ENCODE measurements at places on chromosomes 3 and 15.
A peak's percentile ranks its signal among the peaks of the same experiment; 100 is the strongest.

- no peak for DNase-seq
Observed at GRCh38 chr3:133401374-133402135, 1.7 kb downstream of the BFSP2 start.

DNA sequence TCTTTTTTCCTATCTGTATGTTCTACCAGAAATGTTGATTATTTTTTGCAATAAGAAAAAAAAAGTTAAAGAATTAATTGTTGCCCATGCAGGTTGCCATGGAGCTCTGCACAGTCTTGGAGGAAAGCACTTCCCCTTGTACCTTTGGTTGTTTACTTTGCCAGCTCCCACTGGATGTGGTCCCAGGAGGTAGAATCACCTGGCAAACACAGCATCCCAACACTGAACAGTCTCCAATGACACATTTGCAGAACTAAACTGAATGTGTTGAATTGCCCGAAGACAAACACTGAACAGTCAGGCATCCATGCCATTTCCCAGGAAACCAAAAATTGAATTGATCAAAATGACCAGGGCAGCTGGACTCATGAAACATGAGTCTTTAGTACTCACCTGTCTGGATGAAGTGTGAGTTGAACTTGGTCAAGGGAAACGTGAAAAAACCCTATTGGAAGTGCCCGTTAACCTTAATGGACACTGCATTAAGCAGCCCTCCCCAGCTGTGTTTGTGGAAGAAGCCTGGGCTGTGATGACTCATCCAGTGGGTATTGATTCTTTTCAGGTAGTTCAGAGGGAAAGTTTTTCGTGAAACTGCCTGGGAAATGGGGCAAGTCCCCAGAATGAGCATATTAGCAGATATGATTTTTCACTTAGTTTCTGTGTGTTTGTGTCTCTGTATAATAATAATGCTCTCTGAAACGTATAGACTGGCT is 284.7 kb upstream of the STT3B start:
- no peak for DNase-seq

GRCh38 chr15:30992249-30992864 is 929 bp upstream of the MTMR10 start:
- no peak for DNase-seq

- no peak for DNase-seq
Observed at GRCh38 chr3:151501171-151501922, 40.5 kb upstream of the IGSF10 start.

DNA sequence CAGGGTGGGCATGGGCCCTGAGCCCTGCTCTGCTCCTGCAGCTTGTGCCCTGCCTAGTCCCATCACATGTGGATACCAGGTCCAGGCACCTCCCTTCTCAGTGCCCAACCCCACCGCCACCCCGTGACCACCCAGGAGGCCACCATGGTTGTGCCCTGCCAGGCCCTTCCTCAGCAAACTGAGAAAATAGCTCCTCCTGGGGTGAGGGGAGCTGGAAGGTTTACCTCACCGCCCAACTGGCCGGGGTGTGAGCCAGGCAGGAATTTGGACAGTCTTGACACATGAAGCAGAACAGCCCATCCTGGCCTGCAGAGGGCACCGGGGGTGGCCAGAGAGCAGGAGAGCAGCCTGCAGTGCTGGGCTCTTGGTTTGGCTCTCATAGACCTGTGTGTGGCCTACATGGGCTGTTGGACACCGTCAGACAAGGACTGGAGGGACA is 11.4 kb upstream of the C3orf22 start:
- DNase-seq = no peak

GRCh38 chr15:101369676-101370075 is 74.6 kb upstream of the SNRPA1 start:
- DNase-seq = no peak

DNA sequence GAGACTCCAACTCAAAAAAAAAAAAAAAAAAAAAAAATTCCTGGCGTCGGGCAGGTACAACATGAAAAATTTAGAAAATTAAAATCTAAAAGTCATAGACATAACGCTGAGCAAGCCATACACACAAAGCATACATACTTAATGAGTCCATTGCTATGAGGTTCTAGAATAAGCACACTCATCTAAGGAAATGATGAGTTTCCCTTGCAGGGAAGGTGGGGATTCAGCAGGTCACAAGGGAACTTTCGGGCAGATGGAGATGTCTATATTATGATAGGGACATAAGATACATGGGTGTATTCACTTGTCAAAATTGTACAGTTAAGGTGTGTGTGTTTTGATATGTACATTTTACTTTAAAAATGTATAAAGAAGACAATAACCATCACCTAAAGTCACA is 120.2 kb upstream of the LIPC start:
- DNase-seq = no peak

DNA sequence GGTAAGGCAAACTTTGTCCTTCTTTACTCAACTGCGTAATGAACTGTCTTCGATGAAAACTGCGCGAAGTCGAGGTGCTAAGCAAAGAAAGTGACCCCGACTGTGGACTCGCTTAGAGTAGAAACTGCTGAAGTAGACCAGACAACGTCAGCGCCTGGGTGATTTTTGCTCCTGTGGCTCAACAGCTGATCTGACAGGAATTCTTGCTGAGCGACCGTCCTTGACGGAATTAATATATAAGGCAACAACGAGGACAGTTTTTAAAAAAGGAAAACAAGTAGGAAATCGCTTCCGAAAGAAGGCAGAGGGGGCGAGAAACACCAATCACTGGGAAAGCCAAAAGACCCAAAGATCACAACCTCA is 541 bp downstream of the RPS27L start:
- DNase-seq = peak; percentile 17

DNA sequence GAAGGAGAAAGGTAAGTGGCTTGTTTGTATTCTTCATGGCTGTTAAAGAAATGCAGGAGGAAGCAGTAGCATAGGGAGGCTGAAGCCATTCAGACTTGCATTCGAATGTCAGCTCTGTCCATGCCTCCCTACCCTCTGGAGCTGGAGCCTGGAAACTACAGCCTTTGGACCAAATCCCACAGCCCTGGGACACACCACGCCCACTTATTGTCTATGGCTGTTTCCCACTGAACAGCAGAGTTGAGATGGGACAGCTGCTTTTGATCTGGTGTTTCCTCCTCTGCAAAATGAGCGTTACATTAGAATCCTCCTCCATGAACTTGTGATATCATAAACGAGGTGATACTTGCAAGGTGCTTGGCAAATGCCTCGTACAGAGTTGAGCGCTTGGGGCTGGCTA is 3.6 kb downstream of the FAM107A start:
- no peak for DNase-seq

DNA sequence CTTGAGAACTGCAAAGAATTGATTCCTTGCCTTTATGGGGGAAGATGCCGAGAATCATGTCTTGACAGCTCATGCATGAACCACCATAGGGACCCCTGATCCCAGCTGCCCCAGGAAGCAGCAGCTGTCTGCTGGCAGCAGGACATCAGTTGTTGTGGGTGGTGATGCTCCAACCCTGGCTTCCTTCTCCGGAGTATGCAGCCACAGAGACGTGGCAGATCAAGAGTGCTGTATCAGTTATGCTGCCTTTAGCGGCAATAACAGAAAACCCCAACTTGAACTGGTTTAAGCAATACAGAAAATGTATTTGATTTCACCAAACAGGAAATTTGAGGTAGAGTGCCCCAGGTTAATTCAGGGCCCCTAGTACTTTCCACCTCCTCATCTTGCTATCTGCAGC is 92.2 kb upstream of the TNFAIP8L3 start:
- no peak for DNase-seq

GRCh38 chr15:28021281-28022039 is 77.7 kb downstream of the OCA2 start:
- DNase-seq = peak; percentile 79

- no peak for DNase-seq
Observed at GRCh38 chr3:171981271-171981605, 58.1 kb upstream of the FNDC3B start.

- no peak for DNase-seq
Observed at GRCh38 chr3:97384583-97384982, 380.0 kb upstream of the ARL6 start.

DNA sequence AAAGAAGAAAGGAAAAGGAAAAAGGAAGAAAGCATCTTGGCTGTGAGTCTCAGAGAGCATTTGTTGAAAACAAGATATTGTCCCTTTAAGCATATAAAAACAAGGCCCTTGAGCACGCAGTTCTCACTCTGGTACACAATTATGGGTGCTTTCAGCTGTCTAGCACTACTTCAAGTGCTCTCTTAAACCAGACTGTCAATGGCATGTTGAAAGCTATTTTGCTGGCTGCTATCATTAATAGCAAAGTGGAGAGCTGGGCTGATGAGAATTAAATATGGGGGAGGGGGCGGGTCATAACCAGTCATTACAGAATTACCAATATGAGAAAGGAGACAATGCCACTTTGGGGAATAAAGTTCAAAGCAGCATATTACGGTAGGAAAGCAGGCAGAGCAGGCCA is 9.3 kb downstream of the TLE3 start:
- DNase-seq = no peak

DNA sequence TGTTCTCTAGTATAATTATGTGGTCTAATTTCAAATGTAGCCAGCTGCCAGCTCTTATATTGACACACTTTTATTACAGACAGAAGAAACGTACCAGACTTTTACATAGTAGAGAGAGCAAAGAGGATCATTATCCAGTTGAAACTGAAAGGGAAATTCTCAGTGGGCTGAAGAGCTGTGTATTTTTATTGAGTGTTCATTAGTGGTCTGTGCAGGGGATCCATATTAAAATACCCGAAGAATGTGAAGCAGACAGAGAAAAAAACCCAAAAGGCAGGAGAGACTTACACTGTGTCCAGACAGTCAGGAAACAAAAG is 41.3 kb downstream of the MYRIP start:
- no peak for DNase-seq

DNA sequence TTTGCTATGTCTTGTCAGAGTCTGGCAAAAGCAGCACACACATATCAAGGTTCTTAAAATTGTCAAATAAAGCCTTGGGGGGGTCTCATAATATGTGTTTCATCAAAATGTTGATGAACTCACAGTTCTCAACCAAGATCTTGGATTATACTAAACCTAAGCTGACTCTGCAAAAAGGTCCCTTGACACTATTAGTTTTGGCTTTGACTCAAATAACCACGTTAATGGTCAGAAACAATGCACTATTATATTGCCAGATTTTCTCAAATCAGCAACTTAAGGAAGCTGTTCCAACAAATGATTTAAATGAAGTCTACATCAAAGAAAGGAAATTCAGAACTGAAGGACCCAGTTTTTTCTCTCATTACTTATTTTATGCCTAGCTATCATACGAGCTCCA is 1063.9 kb downstream of the ROBO1 start:
- DNase-seq = no peak

DNA sequence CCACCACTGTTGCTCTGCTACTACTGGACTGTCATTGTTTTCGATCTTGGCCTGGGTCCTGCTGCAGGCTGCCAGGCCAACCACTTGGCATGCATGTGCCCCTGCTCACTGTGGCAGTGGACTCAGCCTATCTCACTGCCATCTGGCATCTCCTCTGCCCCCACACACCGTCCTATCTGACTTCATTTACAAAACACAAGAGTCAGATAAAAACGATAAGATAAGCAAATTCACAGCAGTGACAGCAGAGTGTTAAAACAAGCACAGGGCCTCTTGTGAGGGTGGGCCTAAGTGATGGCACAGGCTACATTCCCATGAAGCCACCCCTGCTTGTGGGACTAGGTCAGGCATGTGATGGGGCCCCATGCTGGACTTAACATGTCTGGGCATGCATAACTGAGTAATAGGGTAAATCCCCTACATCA is 68.1 kb downstream of the CRYGS start:
- DNase-seq = peak; percentile 86

DNA sequence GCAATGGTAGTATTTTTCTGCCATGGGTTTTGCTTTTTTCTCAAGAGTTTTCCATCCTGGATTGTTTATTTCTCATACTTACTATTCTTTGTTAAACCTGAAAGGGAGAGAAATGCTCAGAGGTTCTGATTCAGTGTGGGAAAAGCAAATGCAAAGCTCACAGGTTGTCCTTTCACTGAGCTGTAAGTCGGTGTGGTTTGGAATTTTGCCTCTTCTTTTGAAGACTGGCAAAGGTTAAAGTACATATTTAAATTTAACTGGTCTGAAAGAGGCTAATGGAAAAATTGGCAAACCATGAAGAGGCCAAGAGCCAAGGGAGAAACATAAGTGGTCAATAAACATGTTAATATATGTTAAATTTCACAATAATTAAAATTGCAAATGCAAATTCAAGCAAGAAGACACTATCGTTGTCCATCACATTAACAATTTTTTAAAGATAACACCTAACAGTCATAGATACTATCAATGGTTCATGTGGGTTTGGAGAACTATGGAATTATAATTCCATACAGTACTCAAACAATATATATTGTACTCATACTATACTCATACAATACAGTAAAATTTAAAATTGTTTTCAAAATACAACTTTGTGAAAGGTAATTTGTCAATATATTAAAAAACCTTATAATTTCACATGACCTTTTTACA is 246.8 kb upstream of the STT3B start:
- no peak for DNase-seq

GRCh38 chr3:197354568-197355001 is 56.2 kb upstream of the DLG1 start:
- no peak for DNase-seq

DNA sequence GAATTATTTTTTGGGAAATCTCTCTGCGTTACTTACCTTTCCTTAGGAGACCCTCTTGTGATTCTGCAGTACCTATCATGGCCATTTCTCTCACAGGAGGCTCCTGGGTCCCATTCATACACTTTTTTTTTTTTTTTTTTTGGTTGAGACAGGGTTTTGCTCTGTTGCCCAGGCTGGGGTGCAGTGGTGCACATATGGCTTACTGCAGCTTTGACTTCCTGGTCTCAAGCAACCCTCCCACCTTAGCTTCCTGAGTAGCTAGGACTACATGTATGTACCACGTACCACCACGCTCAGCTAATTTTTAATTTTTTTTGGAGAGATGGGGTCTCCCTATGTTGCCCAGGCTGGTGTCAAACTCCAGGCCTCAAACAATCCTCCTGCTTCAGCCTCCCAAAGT is 36.1 kb downstream of the TRAK1 start:
- no peak for DNase-seq

DNA sequence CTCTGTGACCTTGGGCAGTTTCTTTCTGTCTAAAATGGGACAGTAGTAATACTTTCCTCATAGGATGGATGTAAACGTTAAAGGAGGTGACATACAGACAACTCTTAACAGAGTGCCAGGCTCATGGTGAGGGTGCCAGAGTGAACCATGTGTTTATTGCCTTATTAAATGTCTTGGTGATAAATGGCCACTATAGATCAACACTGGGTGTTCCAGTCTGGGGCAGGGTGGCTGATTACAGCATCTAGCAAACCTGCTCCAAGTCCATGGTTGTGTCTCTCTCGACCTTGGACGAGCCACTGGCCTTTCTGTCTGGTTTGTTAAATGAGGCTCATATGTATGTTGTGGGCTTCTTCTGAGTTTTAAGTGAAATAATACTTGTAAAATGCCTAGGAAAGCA is 75.1 kb downstream of the TRAK1 start:
- no peak for DNase-seq

GRCh38 chr3:128168836-128169235 is 15.6 kb downstream of the EEFSEC start:
- no peak for DNase-seq
